ENCODE measurements at places on chromosomes 1 and 21.

- DNase-seq, result no peak
Observed at GRCh38 chr21:39850333-39850732, 16.9 kb upstream of the PCP4 start.

DNA sequence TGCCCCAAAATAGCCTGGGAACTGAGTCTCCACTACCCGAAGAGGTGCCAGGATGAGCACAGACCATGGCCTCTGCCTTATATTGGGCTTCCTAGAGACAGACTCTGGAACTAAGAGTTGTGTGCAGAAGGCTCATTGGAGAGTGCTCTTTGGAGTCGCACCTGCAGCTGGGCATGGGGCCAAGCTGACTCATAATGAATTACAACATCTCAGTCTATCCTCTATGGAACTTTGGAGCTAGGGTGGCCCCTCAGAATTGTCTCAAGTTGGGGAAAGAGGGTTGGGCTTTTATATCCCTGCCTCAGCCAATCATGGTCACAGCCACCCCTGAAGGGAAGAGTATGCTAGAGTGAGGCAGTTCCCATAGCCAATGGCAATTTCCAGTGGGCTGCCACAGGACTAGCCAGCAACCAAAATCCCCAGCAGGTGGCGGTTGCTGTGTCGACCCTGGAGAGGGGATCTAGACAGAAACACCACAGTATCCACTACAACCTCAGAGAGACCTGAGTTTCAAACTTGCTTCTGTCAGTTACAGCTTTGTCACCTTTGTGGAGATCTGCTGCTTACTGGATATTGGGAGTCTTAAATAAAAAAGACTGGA, 93.8 kb downstream of the DMRTA2 start:
- DNase-seq, result peak; percentile 3

DNA sequence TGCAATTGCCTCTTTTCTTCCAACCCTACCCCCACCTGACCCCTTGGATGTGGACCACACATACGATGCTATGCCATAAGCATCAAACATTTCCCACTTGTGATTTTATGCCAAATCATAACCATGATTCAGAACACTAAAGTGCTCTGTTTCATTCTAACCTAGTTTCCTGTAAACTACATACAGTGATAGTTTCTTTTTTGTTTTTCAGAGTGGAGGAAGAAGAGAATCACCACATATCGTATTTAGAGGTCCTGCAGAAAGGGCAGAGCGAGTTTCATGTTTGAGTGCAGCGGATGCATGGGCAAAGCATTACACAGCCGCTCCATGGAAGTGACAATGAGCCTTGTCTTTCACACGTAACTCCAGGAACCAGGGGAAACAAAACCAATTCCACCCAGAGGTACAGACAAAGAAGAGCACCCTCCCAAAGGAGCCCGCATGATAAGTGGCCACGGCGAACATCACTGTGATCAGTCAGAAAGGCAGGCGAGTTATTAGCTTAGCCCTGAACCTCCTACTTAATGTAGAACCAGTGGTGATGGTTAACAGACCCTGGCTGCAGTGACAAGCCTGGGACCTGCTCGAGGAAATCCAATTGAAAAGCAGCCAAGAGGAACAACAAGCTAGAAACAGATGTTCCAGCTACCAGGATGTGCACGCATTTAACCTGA, 64.0 kb upstream of the ZNF281 start:
- DNase-seq, result no peak

GRCh38 chr1:167207940-167208623, 12.6 kb upstream of the POU2F1 start:
- DNase-seq, result peak; percentile 23

DNA sequence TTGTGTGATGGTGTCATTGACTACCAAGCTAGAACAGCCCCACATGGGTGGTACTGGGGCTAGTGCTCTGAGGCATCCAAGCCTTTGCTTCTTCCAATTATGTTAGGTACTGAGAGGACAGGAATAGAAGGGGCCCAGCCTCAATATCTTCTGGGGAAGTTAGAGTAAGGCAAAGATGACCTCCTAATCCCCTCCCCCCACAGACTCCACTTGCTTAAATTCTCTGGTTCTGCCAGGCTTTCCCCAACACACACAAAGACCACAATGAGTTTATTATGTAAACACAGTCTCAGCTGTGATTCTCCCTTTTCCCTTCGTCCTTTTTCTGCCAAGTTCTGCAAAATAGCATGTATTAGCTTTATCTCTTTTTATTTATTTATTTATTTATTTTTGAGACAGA, 3.1 kb upstream of the TACSTD2 start:
- no peak for DNase-seq

GRCh38 chr1:33724348-33724747, 139.5 kb upstream of the HMGB4 start:
- no peak for DNase-seq

- no peak for DNase-seq
Observed at GRCh38 chr1:29893046-29893723, 656.9 kb downstream of the PTPRU start.

- no peak for DNase-seq
Observed at GRCh38 chr1:184449916-184450315, 63.1 kb downstream of the C1orf21 start.

GRCh38 chr21:20419772-20420171, 578.4 kb upstream of the NCAM2 start:
- DNase-seq, result no peak

Measured in ELR (cell line).